ENCODE measurements at places on chromosomes 1 and 21. TPM values are rescaled to one million over a fixed set of nuclear protein-coding genes. Genes with fewer than 3 reads are reported as not detected.
A peak's percentile ranks its signal among the peaks of the same experiment; 100 is the strongest.

The HFM1 gene
- total RNA-seq: 0.64 TPM

The SFPQ gene
- 170 TPM for total RNA-seq

The LAD1 gene
- 42.6 TPM for total RNA-seq

The TNNT2 gene
- total RNA-seq: 6.4 TPM

The TIE1 gene
- total RNA-seq: 59.4 TPM

- no peaks in the 10 kb centered on the region for H3K4me1 ChIP-seq
- DNase-seq: no peak
- no peak overlapping the region for H3K27ac ChIP-seq
- peaks cover 4% of the 10 kb centered on the region for H3K36me3 ChIP-seq
- H3K27me3 ChIP-seq: no peaks in the 10 kb centered on the region
Observed at GRCh38 chr1:43576521-43576920, 45.8 kb downstream of the PTPRF start.

DNA sequence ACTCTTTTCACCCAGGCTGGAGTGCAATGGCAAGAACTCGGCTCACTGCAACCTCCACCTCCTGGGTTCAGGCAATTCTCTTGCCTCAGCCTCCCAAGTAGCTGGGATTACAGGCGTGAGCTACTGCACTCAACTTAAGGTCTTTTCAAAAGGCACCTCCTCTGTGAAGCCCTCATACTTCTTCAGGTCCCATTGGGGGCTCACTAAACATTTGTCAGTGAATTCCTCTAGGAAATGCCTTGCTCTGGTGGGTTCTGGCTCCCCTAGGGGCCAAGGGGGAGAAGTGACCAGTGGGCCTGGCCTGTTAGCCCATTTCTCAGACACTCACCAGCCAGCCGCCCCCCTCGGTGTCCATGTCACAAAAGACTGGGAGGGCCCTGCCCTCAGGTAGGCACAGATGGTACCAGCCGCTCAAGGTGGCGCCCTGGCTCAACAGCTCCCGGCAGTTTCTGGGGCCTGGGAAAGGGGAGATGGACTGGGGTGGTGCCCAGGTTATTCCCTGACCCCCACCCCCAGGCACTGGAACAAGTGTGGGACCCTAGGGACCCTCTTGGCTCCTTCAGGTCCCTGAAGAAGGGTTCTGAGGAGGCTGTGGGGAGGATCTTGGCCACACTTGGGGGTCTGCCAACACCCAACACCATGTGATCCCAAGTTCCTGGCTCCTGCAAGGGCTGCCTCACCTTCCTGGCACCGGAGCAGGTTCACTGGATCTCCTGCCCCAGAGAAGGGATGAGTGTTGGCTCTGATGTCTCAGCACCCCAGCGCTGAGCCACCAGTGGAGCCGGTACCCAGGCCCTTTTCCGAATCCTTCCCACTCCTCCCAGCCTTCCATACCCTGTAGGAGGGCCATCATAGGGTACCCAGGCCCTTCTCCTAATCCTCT lies 1.6 kb downstream of the FCN3 start:
- DNase-seq: peak; percentile 62
- no peaks in the 10 kb centered on the region for H3K27me3 ChIP-seq
- H3K36me3 ChIP-seq: no peaks in the 10 kb centered on the region
- H3K4me3 ChIP-seq: peak overlapping the region; percentile 38

Measured in upper lobe of right lung (tissue), 1 donor.